AG04449 (cell line): ENCODE measurements at places on chromosomes 5 and 9.

GRCh38 chr9:70100362-70100761 is 56.7 kb downstream of the MAMDC2 start:
- DNase-seq = no peak

- DNase-seq = no peak
Measured at GRCh38 chr5:99169309-99169708, 240.5 kb upstream of the CHD1 start.

DNA sequence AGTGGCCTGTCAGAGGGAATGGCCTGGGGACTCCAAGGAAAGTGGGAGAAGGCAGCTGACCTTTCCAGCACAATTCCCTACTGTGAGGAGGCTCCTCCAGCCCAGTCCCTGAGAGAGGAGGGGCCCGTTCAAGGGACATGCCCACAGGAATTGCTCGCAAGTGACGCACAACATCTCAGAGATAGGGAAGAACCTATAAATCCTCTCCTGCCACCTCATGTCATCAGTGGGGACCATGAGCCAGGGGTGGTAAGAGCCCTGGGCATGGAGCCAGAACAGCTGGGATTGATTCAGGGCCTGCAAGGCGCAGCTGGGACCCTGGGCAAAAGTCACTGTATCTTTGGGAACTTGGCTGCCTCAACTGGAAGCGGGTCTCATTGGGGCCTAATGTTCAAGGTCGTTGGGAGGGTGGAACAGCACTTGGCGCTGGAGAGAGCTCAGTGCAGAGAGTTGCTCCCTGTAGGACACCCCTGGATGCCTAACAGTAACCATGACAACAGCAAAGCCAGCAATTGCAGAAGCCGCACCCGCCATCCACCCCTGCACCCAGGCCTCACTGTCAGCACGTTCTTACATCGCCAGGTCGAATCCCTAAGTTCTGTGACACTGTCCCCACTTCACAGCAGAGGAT is 41.3 kb upstream of the ORM1 start:
- peak; percentile 44 for DNase-seq

DNA sequence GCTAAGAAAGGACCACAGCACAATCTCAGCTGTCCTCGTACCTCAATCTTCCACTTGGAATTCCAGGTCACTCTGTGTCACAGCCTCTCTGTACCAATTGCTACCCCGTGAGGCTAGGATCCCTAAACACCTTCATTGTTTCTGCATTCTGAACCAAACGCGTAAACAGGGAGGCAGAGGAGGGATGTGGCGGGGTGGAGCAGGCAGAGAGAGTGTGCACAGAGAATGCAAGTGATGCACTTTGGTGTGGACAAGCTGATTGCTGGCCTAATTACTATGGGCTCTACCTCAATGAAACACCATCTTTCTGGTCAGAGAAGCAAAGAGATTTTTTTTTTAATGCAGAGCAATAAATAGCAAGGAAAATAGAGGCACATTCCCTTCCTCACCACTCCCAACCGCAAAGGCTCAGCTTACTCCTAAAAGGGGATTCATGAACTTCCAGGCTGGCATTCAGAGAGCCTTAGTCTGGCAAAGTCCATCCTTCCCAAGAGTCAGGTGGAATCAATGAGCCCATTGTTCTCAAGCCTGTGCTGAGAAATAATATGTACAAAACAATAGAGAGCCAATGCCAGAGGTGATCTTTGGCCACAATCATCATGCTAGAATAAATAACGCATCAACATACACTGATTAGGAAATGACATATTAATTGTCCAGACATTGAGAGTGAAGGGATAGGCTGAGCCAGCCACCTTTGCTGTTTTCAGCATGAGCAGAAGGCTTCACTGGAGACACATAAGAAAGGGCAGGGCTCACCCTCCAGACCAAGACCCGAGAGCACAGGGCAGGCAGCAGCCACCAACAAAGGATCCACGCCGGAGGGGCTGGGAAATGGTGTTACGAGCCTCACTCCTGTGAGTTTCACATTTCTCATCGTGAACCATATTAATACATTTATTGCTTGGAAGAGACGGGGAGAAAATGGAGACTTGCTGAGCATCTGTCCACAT is 278.8 kb downstream of the ENC1 start:
- DNase-seq = no peak

DNA sequence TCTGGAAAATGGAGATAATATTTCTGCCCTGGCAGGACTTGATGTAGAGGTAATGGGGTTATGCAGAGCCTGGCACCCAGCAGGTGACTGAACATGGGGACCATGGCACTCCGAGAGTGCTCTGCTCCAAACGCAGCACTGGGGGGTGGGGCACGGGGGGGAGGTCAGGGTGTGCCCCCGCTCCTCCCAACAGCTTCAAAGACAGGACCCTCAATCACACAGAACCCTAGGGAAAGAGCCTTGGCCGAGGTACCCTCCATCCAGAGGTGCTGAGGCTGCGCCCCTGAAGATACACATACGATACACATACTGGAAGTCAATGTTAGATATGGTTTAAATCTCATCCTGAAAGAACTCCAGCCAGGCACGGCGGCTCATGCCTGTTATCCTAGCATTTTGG is 26.6 kb upstream of the CEP72 start:
- DNase-seq = no peak

- DNase-seq = no peak
Measured at GRCh38 chr9:107740088-107740980, 250.8 kb upstream of the KLF4 start.

- DNase-seq = no peak
Measured at GRCh38 chr5:178993236-178993765, 1.8 kb downstream of the GRM6 start.

- DNase-seq = no peak
Measured at GRCh38 chr5:84131372-84131771, 253.3 kb downstream of the EDIL3 start.

GRCh38 chr5:140574165-140574564 is 9.5 kb downstream of the SLC35A4 start:
- no peak for DNase-seq

GRCh38 chr5:171379961-171380360 is 7.7 kb upstream of the NPM1 start:
- no peak for DNase-seq

DNA sequence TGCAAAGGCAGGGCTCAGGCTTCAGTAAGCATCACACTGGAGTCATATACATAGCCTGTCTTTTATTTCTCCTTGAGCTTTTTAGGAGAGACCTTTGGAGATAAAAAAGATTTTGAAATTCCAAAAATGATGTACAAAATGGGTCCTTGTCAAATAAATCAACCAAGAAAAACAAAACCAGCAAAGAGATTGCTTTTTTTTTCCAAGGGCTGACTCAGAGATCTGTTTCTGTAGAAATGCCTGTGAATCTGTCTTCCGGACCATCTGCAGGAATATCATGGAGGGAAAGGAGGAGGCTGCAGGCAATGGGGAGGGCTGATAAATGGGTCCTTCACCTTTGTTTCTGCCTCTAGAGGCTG is 77.4 kb downstream of the SLIT3 start:
- DNase-seq = peak; percentile 34

DNA sequence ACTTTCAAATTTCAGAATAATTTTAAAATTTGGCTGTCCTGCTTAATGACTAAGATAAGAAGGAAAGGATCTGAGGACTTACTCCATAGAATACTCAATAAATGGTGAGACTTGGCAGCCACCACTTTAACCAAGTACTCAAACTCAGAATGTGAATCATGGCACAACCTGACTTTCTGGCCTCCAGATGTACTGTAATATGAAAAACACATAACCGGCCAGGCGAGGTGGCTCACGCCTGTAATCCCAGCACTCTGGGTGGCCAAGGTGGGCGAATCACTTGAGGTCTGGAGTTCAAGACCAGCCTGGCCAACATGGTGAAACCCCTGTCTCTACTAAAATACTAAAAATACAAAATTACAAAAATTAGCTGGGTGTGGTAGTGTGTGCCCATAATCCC is 10.0 kb upstream of the MARCHF6 start:
- no peak for DNase-seq

DNA sequence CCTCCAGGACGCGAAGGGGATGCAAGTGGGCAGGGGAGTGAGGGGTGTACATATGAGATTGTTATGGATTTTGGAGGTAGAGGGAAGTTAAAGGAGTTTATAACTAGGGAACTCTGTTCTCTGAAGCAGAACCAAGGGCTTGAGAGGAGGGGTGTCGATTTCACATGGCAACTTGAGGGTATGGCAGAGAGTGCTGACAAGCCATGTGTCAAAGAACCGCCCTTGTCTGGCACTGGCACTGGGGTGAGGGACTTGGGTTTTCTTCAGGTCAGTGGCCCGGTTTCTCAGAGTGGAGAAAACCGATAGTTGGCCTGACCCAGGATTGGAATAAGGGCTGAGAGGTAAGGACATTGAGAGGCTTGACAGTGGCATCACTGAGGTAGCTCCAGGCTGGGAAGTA is 47.7 kb upstream of the TESK1 start:
- no peak for DNase-seq

DNA sequence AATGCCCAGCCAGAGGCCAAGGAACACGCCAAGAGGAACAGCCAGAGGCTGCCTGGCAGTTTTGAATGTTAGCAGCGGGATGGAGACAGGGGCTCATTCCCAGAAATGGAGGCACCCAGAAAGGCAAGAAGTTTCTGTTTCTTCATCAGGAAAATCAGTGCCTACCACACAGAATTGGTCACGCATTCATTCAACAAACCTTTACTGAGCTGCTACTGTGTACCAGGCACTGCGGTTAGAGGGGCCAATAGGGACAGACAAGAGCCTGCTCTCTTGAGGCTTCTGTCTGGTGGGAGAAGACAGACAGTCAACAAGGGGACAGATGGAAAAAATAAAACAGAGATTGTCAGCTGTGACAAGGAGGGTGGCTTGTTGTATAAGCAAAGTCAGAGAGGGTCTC is 27.2 kb upstream of the CPLX2 start:
- DNase-seq = no peak

DNA sequence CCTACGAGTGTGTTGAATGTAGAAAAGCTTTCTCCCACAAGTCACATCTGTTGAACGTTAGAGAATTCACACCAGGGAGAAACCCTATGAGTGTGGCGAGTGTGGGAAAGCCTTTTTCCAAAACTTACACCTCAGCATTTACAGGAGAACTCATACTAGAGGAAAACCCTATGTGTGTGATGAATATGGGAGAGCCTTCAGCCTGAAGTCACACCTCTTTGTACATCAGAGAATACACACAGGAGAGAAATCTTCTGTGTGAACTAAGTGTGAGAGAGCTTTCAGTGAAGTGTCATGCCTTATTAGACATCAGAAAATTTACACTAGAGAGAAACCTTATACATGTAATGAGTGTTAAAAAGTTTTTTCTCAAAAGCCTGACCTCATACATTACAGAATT is 41.8 kb upstream of the GPX3 start:
- DNase-seq = no peak

DNA sequence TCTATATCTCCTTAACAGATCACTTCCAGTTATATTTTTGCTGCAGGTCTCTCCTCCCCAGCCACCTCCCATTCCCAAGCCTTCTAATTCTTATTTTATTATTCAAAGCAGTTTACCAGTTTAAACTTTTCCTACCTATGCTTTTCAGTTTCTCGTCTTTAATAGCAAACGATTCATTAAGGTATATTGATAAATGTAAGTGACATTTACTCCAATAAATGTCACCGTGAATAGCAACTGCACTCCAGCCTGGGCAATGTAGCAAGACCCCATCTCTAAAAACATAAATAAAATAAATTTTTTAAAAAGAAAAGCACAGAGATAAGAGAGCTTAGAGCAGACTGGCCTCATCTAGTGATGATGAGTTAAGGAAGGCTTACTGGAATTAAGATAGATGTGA is 42.6 kb downstream of the ARRDC3 start:
- DNase-seq = no peak

GRCh38 chr5:158643840-158644239 is 455.9 kb downstream of the EBF1 start:
- no peak for DNase-seq

GRCh38 chr9:128091144-128091543 is 23.1 kb downstream of the SLC25A25 start:
- peak; percentile 63 for DNase-seq

GRCh38 chr5:172151661-172152210 is 36.3 kb downstream of the STK10 start:
- no peak for DNase-seq

GRCh38 chr9:6219981-6220380 is 4.4 kb downstream of the IL33 start:
- no peak for DNase-seq

DNA sequence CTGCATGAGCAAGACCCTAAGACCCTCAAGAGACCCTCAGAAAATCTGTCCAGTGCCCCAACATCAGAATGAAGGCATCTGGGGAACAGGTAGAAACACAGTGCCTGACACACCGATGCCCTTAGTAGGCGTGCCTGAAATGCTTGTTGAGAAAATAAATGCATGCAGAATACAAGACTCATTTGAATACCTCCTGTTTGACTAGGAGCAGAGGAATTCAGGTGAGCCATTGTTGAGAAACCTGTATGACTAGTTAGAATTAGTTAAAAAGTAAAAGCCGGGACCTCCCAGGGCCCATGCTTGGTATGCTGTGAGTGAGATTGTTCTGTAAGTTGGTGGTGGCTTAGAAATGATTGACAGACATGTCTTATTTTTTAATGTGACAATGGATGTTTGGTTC is 55.0 kb downstream of the WWC1 start:
- no peak for DNase-seq

GRCh38 chr9:20722221-20722620 is 38.2 kb downstream of the FOCAD start:
- no peak for DNase-seq

- no peak for DNase-seq
Measured at GRCh38 chr5:135024956-135025729, 8.9 kb downstream of the PITX1 start.

DNA sequence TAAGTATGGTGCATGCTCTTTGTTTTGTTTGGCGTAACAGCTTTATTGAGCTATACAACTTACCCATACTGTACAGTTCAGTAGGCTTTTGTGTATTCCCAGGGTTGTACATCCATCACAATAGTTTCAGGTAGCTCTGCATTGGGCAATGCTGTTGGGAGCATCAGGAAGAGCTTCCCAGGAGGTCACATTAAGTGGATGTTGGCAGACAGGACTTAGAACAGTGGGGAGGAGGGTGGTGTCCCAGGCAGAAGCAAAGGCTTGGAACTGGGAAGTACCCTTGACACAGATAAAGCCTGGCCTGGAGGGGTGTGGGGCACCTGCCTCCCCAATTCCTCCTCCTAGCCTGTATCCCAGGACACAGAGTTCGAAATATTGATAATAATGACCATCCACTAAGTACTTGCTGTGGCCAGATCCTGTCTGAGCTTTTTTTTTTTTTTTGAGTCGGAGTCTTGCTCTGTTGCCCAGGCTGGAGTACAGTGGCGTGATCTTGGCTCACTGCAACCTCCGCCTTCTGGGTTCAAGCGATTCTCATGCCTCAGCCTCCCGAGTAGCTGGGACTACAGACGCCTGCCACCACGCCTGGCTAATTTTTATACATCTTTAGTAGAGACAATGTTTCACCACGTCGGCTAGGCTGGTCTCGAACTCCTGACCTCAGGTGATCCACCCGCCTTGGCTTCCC is 1.3 kb downstream of the BBLN start:
- DNase-seq = no peak

GRCh38 chr5:86909418-86910295 is 291.9 kb downstream of the COX7C start:
- peak; percentile 76 for DNase-seq
